H9 (cell line): ENCODE measurements at places on chromosomes 12 and 14.

DNA sequence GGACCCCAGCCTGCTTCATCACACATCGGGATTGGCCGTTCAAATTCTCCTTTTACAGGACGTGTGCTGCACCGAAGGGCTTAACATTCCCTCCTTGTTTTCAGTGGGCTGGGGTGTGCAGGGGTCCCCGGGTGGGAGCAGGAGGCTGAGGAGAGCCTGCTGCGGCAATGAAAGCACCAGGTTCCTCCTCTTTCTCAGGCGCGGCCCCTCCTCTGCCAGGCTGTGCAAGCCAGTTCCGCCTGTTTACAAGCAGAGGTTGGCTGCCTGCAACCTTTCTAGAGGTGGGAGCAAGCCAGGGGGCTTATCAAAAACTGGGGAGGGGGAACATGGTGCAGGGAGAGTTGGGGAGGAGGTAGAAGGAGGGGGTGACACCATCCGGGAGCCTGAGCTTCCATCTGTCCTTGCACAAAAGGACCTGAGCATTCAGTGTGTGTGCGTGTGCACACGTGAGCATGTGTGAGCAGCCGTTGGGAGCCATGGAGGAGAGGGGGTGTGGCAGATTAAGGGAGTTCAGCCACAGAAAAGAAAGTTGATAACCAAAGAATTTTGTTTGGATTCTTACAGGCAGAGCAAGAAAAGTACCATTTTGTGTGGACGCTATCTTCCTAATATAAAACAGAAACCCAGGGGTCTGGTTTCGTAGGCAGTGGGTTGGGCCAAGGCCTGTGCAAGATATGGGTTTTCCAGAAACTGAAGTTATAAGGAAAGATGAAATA is 108.8 kb upstream of the RFLNA start:
- H3K27me3 ChIP-seq = no peaks in the 10 kb centered on the region
- no peak overlapping the region for H3K4me3 ChIP-seq
- no peak for DNase-seq
- peaks cover 4% of the 10 kb centered on the region; the same call in 1 of the 2 replicates for H3K4me1 ChIP-seq
- no peaks in the 10 kb centered on the region for H3K36me3 ChIP-seq

GRCh38 chr14:53608369-53608768 is 348.3 kb downstream of the BMP4 start:
- H3K27ac ChIP-seq = no peak overlapping the region
- no peaks in the 10 kb centered on the region; the same call in 1 of the 2 replicates for H3K27me3 ChIP-seq
- H3K4me3 ChIP-seq = no peak overlapping the region
- H3K36me3 ChIP-seq = no peaks in the 10 kb centered on the region; the same call in 2 of the 3 replicates

DNA sequence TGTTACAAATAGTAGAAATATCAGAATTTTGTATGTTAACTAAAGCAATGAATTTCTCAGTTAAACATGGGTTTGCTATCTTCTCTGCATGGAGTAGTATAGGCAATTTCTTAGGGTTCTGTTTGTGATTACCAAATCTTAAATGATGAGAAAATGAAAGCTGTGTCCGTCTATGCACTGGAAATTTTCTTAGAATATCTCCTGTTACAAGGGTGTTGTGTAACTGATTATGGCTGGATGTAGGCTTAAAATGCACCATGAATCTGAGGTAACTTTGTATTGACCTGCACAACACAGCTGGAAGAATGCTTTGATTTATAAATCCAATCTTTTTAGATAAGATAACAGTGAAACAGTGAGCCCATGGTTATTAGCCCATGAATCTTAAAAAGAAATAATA is 17.8 kb downstream of the TRIP11 start:
- no peak overlapping the region for H3K4me3 ChIP-seq
- no peaks in the 10 kb centered on the region for H3K27me3 ChIP-seq
- no peaks in the 10 kb centered on the region for H3K4me1 ChIP-seq
- no peak for DNase-seq
- H3K36me3 ChIP-seq = no peaks in the 10 kb centered on the region; the same call in none of the 2 replicates
- no peak overlapping the region for H3K27ac ChIP-seq

GRCh38 chr12:42704810-42705401 is 115.4 kb upstream of the PRICKLE1 start:
- no peaks in the 10 kb centered on the region for H3K36me3 ChIP-seq
- H3K27ac ChIP-seq = no peak overlapping the region
- no peak overlapping the region for H3K4me3 ChIP-seq
- no peak for DNase-seq

GRCh38 chr12:113155646-113156045 is 6.1 kb downstream of the CFAP73 start:
- no peak overlapping the region for H3K27ac ChIP-seq
- H3K4me1 ChIP-seq = peaks cover 3% of the 10 kb centered on the region; the same call in 1 of the 2 replicates
- no peak overlapping the region for H3K4me3 ChIP-seq
- no peak for DNase-seq
- peaks cover 14% of the 10 kb centered on the region; the same call in 1 of the 2 replicates for H3K27me3 ChIP-seq

GRCh38 chr14:61972711-61973110 is 210.5 kb downstream of the SNAPC1 start:
- H3K27me3 ChIP-seq = no peaks in the 10 kb centered on the region
- no peak overlapping the region for H3K4me3 ChIP-seq
- H3K27ac ChIP-seq = no peak overlapping the region
- DNase-seq = no peak

DNA sequence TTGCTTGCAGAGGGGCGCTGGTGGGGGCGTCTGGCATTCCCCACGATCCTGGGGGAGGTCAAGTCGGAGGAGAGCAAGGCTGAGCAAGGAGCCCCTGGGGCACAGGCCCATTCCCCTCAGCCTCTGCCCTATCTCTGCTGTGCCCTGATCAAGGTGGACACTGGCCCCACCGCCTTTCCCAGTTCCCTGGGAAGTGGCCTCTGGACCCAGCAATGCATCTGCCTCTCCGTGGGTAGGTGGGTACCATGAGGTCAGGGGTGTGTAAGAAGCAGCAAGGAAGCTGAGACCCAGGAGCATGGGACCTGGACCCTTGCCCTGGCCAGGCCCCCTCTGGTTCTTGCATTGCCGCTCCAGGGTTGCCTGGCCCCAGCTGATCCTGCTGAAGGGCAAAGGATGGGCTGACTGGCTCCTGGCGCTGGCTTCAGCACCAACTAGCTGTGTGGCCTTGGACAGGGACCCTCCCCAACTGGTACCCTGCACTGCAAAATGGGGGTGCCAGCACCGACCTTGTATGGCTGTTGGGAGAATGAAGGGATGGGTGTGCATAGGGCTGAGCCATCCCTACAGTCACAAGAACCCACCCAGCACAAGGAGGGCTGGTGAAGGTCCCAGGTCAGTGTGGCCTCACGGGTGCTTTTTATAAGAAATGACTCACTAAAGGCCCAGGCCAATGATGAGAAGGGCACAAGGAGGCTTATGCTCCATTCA is 19.6 kb downstream of the SLC25A29 start:
- H3K36me3 ChIP-seq = peaks cover 4% of the 10 kb centered on the region
- no peak overlapping the region for H3K4me3 ChIP-seq
- no peaks in the 10 kb centered on the region; the same call in 1 of the 2 replicates for H3K4me1 ChIP-seq
- DNase-seq = peak; percentile 30

- peaks cover 2% of the 10 kb centered on the region; the same call in 1 of the 2 replicates for H3K4me1 ChIP-seq
- peaks cover 8% of the 10 kb centered on the region; the same call in 2 of the 3 replicates for H3K36me3 ChIP-seq
- H3K4me3 ChIP-seq = no peak overlapping the region
Measured at GRCh38 chr12:106078358-106079010, 60.3 kb downstream of the NUAK1 start.

GRCh38 chr14:92880851-92881250 is 42.1 kb upstream of the CHGA start:
- peak; percentile 69 for DNase-seq
- peaks cover 7% of the 10 kb centered on the region; the same call in 1 of the 2 replicates for H3K4me1 ChIP-seq
- no peak overlapping the region for H3K27ac ChIP-seq
- no peaks in the 10 kb centered on the region for H3K27me3 ChIP-seq
- H3K4me3 ChIP-seq = no peak overlapping the region

- H3K27me3 ChIP-seq = no peaks in the 10 kb centered on the region
- H3K27ac ChIP-seq = no peak overlapping the region
- H3K4me3 ChIP-seq = no peak overlapping the region
- DNase-seq = no peak
- peaks cover 16% of the 10 kb centered on the region for H3K4me1 ChIP-seq
Measured at GRCh38 chr12:100953217-100953616, 158.6 kb downstream of the ANO4 start.

- no peak overlapping the region for H3K27ac ChIP-seq
- no peaks in the 10 kb centered on the region for H3K27me3 ChIP-seq
- no peaks in the 10 kb centered on the region for H3K4me1 ChIP-seq
- H3K36me3 ChIP-seq = no peaks in the 10 kb centered on the region
- DNase-seq = no peak
- no peak overlapping the region for H3K4me3 ChIP-seq
Measured at GRCh38 chr14:69909826-69910550, 30.8 kb downstream of the SMOC1 start.

- no peaks in the 10 kb centered on the region for H3K27me3 ChIP-seq
- no peak for DNase-seq
- no peaks in the 10 kb centered on the region; the same call in 1 of the 3 replicates for H3K36me3 ChIP-seq
Measured at GRCh38 chr12:111076199-111076598, 155.8 kb upstream of the MYL2 start.

DNA sequence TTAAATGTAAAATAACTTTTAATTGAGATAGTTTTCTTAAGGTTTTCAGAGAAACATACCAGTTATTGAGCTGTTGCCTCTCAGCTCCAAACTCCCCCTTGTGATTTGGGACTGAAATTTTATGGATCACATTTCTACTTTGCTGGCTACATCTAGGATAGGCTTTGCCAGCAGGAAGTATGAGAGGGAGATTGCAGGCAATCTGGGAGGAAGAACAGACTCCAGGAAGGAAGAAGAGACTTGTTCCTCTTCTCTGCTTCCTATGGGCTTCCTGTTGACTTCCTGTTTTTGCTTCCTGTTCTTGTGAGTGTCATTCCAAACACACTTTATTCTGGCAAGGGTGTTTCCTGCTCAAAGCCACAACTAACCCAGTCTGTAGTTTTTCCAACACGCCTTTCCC is 312.9 kb downstream of the ITPR2 start:
- H3K36me3 ChIP-seq = peaks cover 3% of the 10 kb centered on the region

- no peaks in the 10 kb centered on the region; the same call in 1 of the 2 replicates for H3K4me1 ChIP-seq
- no peak overlapping the region for H3K4me3 ChIP-seq
- no peaks in the 10 kb centered on the region for H3K36me3 ChIP-seq
Measured at GRCh38 chr12:54175200-54175963, 13.4 kb downstream of the SMUG1 start.

GRCh38 chr14:44170101-44170500 is 337.0 kb downstream of the FSCB start:
- no peaks in the 10 kb centered on the region for H3K4me1 ChIP-seq
- DNase-seq = no peak

- no peaks in the 10 kb centered on the region for H3K4me1 ChIP-seq
- peaks cover 7% of the 10 kb centered on the region; the same call in 1 of the 2 replicates for H3K27me3 ChIP-seq
- no peaks in the 10 kb centered on the region for H3K36me3 ChIP-seq
- H3K27ac ChIP-seq = no peak overlapping the region
Measured at GRCh38 chr14:69490219-69490918, 5.8 kb downstream of the PLEKHD1 start.

- H3K4me1 ChIP-seq = peaks cover 3% of the 10 kb centered on the region
- no peak overlapping the region for H3K27ac ChIP-seq
- DNase-seq = no peak
- peak overlapping the region; percentile 31; the same call in 1 of the 2 replicates for H3K4me3 ChIP-seq
- no peaks in the 10 kb centered on the region for H3K27me3 ChIP-seq
Measured at GRCh38 chr12:57606399-57606798, 1.8 kb downstream of the DTX3 start.

DNA sequence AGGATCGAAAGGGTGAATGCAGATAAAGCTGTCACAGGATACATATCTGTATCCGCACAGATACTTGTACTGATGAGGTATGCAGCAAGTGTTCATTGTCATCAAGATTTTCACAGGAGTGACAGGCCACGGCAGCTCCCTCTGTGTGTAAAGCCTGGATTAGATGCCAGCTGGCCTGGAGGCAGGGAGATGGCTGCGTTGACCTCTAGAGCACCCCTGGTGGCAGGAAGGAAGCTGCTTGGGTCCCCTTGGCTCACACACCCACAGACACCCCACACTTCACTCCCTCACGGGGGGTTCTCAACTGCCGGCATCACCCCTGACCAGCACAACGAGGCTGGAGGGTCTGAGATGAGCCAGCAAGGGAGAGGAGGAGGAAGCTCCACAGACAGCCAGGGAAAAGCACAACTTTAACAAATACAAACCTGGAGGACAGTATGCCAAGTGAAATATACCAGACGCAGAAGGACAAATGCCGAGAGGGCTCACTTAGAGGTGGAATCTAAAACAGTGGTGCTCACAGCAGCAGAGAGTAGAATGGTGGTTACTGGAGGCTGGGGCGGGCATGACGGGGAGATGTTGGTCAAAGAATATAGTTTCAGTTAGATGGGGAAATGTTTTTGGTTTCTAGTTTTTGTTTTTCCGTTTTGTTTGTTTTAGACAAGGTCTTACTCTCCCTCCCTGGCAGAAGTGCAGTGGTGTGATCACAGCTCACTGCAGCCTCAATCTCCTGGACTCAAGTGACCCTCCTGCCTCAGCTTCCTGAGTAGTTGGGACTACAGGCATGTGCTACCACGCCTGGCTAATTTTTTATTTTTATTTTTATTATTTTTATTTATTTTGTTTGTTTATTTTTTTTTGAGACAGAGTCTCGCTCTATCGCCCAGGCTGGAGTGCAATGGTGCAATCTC is 45.7 kb downstream of the TEAD4 start:
- H3K27me3 ChIP-seq = no peaks in the 10 kb centered on the region
- 0 out of 2 replicates have a peak, but pooled peaks cover under 1% of the 10 kb centered on the region for H3K4me1 ChIP-seq
- H3K36me3 ChIP-seq = peaks cover 69% of the 10 kb centered on the region
- no peak overlapping the region for H3K27ac ChIP-seq
- H3K4me3 ChIP-seq = no peak overlapping the region
- no peak for DNase-seq

GRCh38 chr14:71290301-71290700 is 383.0 kb downstream of the PCNX1 start:
- H3K27ac ChIP-seq = no peak overlapping the region
- 0 out of 2 replicates have a peak, but pooled peaks cover 3% of the 10 kb centered on the region for H3K36me3 ChIP-seq
- H3K27me3 ChIP-seq = no peaks in the 10 kb centered on the region
- no peak overlapping the region for H3K4me3 ChIP-seq
- H3K4me1 ChIP-seq = no peaks in the 10 kb centered on the region
- DNase-seq = no peak

GRCh38 chr12:27151479-27151878 is 69.1 kb upstream of the C12orf71 start:
- no peak overlapping the region for H3K4me3 ChIP-seq
- no peaks in the 10 kb centered on the region for H3K4me1 ChIP-seq
- no peak for DNase-seq

DNA sequence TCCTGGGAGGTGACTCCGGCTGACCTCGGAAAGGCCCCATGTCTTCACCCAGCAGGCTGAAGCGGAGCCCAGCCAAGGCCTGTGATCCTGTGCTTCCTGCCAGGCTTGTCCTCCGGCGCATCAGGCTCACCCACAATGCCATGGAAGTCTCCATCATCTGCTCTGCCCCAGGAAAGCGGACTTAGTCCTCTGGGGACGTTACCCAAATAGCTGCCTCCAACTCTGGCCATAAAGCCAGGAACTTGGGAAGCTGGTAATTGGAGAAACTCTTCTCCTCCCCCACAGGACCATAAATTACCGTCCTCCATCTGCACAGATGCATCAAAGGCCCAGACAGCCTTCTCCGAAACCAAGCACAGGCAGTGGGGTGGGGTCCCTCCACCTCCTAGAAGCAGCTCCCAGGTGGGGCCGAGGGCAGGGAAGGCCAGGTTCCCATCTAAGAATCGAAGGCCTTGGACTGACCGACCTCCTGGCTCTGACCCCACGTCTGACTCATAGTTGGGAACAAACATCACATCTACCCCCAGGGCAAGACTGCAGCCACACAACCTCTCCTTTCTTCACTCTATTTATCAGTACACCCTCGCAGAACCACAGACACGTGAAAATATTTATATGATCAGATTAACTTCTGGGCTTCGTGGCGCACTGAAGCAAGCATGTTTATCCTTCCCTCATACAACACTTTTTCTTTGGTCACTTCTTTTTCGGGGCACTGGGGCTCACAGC is 56.4 kb downstream of the PITPNM2 start:
- no peak overlapping the region for H3K4me3 ChIP-seq
- no peaks in the 10 kb centered on the region for H3K36me3 ChIP-seq
- DNase-seq = no peak
- no peaks in the 10 kb centered on the region for H3K4me1 ChIP-seq
- H3K27me3 ChIP-seq = no peaks in the 10 kb centered on the region
